ENCODE measurements at places on chromosomes 2 and 18. TPM values are rescaled to one million over a fixed set of nuclear protein-coding genes. Genes with fewer than 3 reads are reported as not detected.

DNA sequence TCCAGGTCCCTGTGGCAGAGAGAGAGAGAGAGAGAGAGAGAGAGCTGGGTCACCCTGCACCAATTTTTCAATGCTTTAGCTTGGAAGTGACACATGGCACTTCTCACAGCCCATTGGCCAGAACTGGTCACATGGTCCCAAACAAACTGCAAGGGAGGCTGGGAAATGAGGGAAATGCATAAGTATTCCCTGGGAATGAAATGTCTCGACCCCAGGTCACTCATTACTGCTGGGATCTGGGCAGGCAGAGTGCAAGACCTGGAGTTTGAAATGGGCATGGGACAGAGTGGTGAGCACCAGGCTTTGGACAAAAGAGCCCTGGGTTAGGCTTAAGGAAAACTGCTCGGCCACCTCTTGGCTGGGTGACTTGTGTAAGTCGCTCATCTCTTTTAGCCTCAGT, 37.0 kb downstream of the SMAD7 start:
- no peak for DNase-seq

DNA sequence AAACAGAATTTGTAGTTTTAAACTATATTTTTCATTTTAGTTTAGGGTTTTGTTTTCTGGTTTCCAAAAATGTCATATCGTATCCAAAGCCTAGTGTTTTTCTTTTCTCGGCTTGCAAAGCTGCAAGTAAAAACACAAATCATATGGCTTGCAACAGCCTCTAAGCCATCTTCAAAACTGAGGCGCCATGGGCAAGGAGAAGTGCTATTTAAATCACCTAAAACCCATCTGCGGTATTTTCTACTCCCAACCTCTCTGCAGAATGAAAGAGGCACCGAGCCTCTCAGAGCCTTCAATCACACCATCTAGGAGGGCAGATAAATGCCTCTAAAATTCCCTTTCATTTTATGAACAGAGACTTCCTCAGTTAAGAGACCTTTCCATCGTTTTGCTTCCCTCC, 25.2 kb downstream of the FECH start:
- no peak for DNase-seq

DNA sequence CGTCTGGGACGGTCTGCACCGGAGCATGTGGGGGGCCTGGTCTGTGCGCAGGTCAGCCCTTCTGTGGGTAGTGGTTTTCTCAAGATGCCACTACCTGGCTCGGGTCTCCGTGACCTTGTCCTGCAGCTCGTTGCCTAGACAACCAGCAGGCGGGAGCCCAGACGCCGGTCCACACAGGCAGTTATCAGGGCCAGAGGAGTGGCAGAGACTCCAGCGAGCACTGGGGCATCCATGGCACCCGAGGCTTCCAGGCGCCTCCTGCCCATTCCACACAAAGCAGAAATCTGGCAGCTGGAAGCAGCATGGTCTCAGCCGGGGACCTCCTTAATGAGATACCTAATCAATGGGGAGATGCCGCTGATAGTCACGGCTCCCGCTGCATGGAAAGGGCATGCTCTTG, 156.1 kb downstream of the FAM210A start:
- no peak for DNase-seq

DNA sequence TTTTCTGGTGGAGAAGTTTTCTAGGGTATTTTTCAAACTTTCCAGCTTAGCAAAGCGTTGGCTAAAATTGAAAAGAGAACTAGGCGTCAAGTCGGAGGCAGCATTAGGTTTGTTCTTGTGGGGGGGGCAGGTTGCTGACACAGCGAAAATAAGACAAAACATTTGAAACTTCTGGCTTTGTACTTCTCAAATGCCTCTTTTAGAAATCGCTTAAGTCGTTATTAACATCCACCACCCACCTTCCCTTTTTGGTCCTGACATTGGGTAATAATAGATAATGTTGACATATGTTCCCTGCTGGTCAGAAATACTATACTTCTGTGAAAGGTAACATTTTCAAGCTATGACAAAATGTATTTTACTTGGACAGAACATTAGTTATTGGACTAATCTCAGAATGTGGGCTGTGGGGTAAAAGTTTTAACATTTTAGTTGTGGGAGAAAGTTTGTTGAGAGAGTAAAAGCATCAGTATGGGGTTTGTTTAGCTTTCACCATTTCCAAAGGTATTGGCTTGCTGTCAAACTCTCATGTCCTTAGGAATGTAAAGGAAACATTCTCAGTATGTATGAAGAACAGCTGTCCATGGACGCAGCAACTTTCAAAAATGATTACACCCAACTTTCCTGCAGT, 88.1 kb upstream of the ZEB2 start:
- DNase-seq = no peak

DNA sequence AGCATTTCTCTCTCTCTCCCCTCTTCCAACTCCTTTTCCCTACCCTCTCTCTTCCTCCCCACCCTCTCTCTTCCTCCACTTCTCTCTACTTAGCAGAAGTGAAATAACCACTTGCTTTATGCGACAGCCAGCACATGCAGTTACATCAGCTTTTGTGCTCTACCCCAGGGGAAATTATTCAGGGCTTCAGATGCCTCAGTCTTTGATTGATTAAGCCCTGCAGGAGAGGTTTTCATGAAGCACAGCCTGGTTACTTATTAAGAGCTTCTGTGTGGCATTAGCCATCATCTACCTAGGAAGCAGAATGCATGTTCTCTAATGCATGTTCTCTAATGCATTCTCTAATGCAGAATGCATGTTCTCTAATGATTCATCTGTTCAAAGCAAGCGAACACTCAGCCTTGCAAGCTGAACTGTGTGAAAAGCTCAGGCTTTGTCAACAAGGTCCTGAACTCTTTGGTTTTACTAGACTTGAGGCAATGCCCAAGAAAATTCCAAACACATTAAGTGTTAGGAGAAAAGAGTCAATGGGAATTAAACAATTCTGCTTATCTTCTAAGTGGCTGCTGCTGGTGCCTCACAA, 56.1 kb downstream of the LHCGR start:
- peak; percentile 51 for DNase-seq

DNA sequence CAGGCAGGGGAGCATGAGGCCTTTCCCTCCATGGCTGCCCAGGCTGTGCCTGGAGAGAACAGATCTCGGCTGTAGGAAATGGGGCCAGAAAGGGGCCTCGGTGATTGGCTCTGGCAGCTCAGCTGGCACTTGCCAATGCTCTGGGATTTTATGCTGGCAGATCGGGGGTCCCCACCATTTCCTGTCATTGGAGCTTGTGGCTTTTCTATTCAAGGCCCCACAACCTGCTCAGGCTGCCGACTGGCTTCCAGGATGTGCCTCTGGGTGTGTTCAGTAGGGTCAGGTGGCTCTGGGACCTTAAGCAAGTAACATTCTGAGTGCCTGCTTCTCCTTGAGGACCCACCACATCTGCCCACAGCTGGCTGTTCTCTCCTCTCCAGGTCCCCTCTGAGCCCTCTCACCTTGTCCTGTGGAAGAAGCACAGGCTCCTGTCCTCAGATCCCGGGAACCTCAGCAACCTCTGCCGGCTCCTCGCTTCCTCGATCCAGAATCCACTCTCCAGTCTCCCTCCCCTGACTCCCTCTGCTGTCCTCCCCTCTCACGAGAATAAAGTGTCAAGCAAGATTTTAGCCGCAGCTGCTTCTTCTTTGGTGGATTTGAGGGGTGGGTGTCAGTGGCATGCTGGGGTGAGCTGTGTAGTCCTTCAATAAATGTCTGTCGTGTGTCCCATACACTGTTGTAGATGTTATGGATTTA, 4.2 kb downstream of the GNLY start:
- no peak for DNase-seq

DNA sequence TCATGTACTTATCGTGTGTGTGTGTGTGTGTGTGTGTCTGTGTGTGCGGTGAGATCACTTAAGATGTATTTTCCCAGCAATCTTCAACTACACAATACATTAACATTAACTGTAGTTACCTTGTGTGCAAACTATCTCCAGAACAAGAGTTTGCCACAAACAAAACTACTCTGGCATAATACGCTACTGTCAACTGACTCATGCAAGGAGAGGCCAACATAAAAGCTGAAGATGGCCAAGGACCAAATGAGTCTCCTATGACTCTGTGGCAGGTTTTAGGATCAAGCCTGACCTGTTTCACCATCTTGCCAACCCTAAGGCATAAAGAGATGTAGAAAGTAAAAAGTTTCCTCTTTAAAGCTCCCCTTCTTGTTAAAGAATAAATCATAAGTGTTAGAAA, 20.1 kb downstream of the CYB5A start:
- DNase-seq = no peak

GRCh38 chr2:42770288-42771131, 6.6 kb upstream of the OXER1 start:
- DNase-seq = peak; percentile 61

GRCh38 chr2:44362207-44363015, 664 bp downstream of the CAMKMT start:
- DNase-seq = peak; percentile 57

- DNase-seq = peak; percentile 42
Measured at GRCh38 chr2:151367571-151367970, 10.2 kb downstream of the TNFAIP6 start.

DNA sequence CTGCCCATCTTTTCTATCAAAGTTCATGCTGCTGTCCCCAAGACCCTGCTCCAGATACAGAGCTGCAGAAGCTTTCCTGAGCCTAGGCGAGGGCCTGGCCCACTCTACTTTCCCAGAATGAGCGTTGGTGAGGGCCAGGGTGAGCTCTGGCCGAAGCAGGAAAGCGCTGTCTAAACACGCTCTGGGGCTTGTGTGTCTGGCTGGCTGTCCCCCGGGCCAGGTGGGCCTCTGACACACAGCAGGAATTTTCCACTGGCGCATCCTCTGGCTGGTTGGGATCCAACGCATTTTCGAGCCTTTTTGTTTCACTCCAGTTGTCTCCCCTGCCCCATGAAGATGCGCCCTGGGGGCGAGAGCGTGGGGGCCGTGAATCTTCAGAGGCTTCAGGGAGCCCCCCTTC, 17.8 kb upstream of the KCNK3 start:
- no peak for DNase-seq

GRCh38 chr2:2662037-2662846, 331.2 kb upstream of the MYT1L start:
- DNase-seq = no peak

GRCh38 chr2:95320344-95320712, 23.2 kb downstream of the KCNIP3 start:
- no peak for DNase-seq

DNA sequence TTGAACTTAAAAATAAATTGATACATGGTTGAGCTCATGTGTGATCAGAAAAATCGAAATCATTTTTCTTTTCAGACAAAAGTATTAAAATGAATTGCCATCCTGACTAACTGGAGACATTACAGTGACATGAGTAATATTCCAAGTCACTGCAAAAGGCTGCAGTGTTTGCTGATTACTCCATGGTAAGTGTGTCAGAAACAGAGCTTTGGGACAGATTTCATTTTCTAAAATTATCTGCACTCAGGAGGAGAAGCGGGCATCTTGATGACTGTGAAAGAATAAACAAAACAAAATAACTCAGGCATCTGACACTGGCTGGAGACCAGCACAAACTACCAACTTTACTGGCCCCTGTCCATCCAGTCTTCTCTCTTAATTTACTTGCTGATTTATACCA, 312.3 kb upstream of the PIK3C3 start:
- DNase-seq = no peak

DNA sequence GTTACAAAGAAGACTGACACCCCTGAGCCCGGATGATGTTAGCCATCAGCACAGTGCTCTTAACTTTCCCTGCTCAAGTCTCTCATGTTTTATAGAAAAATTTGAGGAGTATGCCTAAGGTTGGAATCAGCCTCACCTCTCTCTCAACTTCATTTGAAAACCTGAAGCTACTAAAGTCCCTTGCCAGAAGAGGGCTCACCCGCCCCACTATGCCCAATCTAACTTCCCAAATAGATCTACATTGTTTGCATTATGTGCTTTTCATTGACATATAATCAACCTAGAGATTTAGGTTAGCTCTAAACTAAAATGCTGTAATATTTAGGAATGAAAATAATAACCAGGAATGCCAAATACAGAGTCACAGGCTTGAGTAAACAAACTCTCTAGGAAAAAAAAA, 305.4 kb downstream of the NCKAP5 start:
- DNase-seq = no peak

GRCh38 chr2:216362730-216363129, 9.6 kb downstream of the MARCHF4 start:
- DNase-seq = peak; percentile 91

- no peak for DNase-seq
Measured at GRCh38 chr18:50115095-50115494, 79.9 kb downstream of the MYO5B start.

DNA sequence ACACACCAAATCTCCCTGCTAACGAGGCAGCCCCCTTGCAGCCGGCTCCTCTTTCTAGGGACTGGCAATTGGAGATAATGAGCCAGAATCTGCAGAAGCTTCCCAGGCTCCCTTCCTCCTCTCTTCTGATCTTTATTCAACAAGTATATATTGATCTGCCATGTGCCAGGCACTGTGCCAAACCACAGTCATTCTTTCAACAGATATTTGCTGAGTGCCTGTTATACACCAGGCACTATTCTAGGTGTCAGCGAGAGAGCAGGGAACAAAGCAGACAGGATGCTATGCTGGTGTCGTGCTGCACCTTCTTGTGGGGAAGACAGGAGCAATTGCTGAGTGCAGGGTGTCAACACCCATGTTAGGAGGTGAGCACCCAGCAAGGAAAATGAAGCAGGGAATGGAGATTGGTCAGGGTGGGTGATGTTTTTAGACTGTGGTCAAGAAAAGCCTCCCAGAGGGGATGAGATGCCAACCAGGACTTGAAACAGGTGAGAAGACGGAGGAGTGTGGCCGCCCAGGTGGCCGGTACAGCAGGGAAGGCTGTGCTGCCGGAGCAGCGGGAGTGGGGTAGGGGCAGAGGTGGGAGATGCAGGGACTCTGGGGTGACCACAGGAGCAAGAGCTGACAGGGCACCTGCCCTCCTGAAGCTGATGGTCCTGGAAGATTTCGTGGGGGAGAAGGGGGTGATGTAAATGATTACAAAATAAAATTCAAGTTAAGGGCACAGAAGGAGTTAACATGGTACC, 307.6 kb upstream of the RAB12 start:
- no peak for DNase-seq

DNA sequence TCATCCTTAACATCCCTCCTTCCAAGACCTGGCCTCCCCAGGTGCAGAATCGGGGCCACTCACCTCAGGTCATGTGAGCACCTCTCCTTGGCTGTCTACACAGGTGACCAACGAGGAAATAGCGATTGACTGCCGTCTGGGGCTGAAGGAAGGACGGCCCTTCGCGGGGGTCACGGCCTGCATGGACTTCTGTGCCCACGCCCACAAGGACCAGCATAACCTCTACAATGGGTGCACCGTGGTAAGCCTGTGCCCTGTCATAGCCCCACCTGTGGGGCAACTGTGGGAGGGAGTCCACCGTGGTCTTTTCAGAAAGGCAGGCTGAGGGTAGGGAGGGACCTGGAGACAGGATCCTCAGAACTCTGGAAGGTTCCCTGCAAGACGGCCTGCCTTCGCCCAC, 54.3 kb downstream of the BOLA3 start:
- no peak for DNase-seq

Gene EPAS1
- total RNA-seq = 132 TPM

Gene MPP4
- total RNA-seq = 5.2 TPM

Gene COLEC12
- 3.9 TPM for total RNA-seq

Gene TNS1
- total RNA-seq = 147 TPM

Gene AKAIN1
- not detected for total RNA-seq

Gene RBBP8
- total RNA-seq = 39.3 TPM

Gene GALNT3
- 4.3 TPM for total RNA-seq

Gene SERPINB4
- total RNA-seq = not detected

Gene CYTIP
- under 0.01 TPM for total RNA-seq

Gene ITGAV
- 260 TPM for total RNA-seq

Gene LRP2
- total RNA-seq = under 0.01 TPM

Gene CCL20
- total RNA-seq = 0.43 TPM

Gene MYCN
- total RNA-seq = 0.32 TPM

Gene CDK15
- total RNA-seq = 3.5 TPM

Gene FBXO48
- total RNA-seq = 0.32 TPM

Measured in fibroblast of villous mesenchyme (primary cell).